Stomach (tissue), 19 donors: ENCODE measurements at places on chromosomes 13 and 19. TPM values are rescaled to one million over a fixed set of nuclear protein-coding genes. Genes with fewer than 3 reads are reported as not detected.

DNA sequence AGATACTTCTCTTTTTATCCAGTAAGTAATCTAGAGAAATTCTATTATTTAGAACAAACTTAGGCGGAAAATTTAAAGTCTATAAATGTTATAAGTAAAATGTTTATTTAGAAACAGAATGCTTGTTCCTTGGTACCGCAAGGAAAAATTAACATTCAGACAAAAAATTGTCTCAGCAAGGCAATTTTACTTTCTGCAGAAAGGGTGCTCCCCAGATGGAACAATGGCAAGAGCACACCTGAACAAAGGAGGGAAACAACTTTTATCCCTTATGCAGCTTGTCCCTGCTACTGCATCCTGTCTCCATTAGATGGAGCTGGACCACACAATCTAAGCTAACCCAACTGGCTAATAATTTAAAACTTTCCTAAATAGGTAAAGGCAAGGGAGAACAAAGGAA lies 6.5 kb upstream of the ZNF708 start:
- DNase-seq, result no peak

GRCh38 chr19:46009530-46010510 lies 13.0 kb downstream of the PGLYRP1 start:
- peak; percentile 87 for DNase-seq

GRCh38 chr19:9796113-9796773 lies 22.6 kb downstream of the FBXL12 start:
- DNase-seq, result peak; percentile 95

GRCh38 chr19:32809754-32810153 lies 59.8 kb downstream of the SLC7A9 start:
- DNase-seq, result no peak

- DNase-seq, result peak; percentile 72
Measured at GRCh38 chr19:3034656-3035541, 5.8 kb upstream of the TLE2 start.

DNA sequence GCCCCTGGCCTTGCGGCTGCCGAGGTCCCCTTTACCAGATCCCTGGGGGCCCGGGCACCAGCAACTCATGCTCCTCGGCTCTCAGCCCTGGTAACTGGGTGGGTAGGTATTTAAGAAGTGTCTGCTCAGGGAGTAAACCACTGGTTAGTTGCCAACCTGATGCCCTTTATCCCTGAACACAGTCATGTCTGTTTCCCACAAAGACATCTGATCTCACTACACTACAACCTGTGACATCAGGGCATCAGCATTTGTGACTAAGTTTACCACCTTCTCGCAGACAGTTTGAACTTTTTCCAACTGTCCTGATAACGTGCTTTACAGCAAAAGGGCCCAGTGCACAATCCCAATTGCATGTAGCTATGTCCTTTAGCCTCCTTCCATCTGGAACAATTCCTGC lies 22.0 kb downstream of the GGACT start:
- DNase-seq, result no peak

DNA sequence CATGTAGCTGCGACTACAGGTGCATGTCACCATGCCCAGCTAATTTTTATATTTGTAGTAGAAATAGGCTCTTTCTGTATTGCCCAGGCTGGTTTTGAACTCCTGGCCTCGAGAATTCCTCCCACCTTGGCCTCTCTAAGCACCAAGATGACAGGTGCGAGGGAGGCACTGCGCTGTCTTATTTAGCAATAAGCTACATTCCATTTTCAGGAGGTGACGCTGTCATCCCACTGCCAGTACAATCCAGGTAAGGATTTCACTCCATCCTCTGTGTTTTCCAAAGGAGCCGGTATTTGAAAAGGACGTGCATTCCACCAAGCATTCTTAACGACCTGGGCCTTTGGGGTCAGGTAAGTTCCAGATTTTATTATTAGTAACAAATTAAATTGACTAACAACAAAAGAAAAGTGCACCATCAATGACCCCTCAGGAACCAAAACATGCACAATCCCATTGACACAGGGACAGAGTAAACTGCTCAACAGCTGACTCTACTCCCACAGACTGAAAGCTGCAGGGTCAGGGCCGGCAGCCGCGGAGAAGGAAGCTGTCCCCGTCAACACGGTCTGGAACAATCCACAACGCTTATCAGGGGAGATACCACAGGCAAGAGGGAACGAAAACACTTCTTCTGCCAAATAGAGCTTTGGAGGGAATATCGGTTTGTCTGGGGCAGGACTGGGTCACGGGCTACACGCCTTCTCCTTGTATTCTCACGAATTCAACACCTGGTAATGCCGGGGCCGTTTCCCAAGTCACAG lies 82.8 kb downstream of the INSR start:
- peak; percentile 78 for DNase-seq

DNA sequence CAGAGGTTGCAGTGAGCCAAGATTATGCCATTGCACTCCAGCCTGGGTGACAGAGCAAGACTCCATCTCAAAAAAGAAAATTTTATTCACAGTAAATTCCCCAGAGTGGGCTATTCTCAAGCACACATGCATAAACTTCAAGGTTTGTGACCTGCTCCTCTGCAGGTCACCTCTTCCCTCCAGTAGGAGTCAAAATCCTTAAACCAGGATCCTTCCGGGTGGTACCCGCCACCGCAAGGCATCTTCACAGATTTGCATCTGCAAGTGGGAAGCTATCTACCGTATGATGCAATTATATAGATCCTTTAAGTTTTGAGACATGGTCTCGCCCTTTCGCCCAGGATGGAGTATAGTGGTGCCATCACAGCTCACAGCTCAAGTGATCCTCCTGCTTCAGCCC lies 3.0 kb upstream of the ECH1 start:
- no peak for DNase-seq

GRCh38 chr13:28624707-28625432 lies 34.1 kb upstream of the POMP start:
- DNase-seq, result no peak

- no peak for DNase-seq
Measured at GRCh38 chr13:36151591-36151990, 20.4 kb upstream of the DCLK1 start.

DNA sequence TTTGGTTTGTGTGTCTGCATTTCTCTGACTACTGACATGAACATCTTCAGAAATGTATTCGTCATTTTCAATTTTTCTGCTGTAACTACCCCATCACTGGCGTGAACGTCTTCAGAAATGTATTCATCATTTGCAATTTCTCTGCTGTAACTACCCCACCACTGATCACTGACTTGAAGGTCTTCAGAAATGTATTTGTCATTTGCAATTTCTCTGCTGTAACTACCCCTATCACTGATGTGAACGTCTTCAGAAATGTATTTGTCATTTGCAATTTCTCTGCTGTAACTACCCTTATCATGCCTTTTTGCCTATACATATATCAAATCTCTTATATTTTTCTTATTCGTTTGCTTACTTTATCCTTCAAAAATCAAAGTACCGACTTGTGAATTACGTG lies 274.0 kb downstream of the EFNB2 start:
- DNase-seq, result no peak

- DNase-seq, result no peak
Measured at GRCh38 chr13:77523834-77524728, 11.4 kb upstream of the SCEL start.

DNA sequence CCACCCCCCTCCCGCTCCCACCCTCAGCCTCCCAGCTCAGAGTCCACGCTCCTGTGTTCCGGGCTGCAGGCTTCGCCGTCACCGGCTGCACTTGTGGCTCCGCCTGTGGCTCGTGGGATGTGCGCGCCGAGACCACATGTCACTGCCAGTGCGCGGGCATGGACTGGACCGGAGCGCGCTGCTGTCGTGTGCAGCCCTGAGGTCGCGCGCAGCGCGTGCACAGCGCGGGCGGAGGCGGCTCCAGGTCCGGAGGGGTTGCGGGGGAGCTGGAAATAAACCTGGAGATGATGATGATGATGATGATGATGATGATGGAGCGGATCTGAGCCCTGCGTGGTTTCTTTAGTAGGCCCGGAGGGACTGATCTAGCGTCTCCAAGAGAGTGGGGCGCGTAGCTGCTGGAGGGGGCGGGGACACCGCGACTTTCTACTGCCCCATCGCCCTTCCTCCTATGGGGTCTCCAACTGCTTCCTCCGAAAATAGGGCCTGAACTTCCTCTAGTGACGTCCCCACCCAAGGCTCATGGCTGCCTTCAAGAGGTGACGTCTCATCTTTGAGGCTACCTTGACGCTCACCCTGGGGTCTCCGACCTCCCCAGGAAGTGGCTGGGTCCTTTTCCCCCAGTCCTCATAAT lies 1.4 kb downstream of the RETN start:
- no peak for DNase-seq

- no peak for DNase-seq
Measured at GRCh38 chr13:30404207-30404606, 18.1 kb upstream of the UBE2L5 start.

DNA sequence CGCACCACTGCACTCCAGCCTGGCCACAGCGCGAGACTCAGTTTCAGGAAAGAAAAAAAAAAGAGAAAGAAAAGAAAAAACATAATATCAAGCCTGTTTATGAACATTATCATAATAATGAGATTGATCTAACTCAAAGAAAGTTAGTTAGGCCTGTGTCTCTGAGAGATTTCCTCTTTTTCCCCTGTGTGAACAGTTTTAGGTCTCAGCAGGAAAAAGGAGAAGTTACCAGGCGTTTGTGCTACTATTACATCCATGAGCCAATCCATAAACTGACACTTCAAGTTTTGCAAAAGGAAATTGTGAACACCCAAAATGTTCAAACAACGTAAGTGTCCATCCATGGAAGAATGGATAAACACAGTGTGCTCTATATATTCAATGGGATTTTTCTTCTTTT lies 3.8 kb downstream of the TARM1 start:
- DNase-seq, result no peak

DNA sequence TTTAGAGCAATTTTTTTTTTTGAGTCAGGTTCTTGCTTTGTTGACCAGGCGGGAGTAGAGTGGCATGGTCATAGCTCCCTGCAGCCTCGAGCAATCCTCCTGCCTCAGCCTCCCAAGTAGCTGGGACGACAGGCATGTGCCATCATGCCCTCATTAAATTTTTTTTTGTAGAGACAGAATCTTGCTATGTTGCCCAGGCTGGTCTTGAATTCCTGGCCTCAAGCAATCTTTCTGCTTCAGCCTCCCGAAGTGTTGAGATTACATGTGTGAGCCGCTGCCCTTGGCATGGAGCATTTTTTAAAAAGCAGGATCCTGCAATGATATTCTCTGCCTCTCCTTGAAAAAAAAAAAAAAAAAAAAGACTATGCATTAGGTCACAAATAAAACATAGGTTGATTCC lies 5.9 kb downstream of the GPR32 start:
- no peak for DNase-seq

DNA sequence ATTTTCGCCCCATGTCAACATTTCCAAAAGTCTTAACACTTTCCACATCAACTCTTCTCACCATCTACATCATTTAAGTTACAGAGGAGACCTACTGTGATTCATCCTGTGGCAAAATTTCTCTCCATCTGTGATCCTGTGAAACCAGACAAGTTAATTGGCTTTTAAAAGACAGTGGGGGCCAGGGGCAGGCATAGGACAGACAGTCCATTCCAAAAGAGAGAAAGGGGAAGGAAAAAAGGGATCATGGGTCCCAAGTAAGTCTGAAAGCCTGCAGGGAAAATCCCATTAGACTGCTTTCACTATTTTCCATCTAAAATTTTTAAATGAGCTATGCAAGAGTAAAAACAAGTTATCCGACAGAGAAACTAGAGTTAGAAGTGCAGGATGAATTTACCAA lies 121.0 kb downstream of the MRPL57 start:
- peak; percentile 17 for DNase-seq

GRCh38 chr19:38736036-38736412 lies 8.2 kb downstream of the CAPN12 start:
- DNase-seq, result peak; percentile 64

DNA sequence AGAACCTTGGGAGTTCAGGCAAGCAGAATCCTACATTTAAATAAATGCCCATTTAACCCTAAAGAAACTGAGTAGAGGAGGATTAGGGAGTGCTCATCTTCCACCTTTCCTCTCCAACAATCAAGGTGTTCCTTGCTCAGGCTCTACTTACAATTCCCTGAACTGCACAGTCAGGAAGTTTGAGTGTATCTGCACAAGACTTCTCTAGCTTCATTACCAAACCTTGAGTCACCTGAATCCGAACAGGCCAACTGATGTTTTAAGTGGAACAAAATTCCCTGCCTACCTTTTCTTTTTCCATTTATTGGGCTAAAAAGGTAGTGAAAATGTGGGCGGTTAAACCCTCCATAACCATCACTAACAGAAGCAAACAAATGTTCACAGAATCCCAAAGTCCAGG lies 78.3 kb downstream of the FOXO1 start:
- no peak for DNase-seq

- DNase-seq, result peak; percentile 85
Measured at GRCh38 chr19:3708207-3708931, at the start of gene TJP3. TJP3 (plus strand) TSS chr19:3708384; CDS start chr19:3728433, 20,049 bp downstream.

DNA sequence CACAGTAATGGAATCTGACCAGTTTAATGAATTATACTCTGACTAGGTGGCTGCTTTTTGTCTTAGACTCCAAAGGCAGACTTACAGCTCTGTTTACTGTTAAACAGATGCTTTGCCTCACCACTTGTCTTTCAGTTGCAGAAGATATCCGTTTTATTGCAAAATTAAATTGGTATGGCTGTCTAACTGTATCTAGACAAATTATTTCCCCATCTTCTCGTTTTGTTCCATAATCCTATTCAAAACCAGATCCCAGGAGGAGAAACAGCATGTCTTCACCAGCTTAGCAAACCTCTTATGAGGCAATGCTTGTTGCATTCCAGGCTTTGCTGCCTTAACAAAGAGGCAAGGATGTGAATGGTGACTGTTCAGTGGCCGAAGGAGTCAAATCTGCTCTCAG lies 215.6 kb downstream of the TDRD3 start:
- peak; percentile 18 for DNase-seq

DNA sequence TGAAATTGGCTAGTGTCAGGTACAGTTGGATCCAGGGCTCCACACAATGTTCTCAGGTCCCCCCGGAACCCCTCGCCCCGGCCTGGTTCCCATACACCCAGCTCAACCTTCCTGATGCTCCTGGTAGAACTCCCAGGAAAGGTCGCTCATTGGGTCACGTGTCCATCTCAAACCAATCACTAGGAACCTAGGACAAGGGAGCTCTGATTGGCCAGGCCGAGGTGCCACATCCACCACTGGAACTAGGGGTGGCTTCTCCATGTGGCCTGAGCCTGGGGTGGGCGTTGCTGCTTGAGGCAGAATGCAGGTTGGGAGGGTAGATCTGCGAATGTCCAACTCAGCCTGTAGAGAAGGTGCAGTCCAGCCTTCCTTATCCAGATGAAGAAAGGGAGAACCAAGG lies 6.9 kb upstream of the MEF2B start:
- DNase-seq, result no peak

GRCh38 chr19:34135821-34136611 lies 36.3 kb upstream of the LSM14A start:
- DNase-seq, result no peak

Gene IL12RB1
- total RNA-seq, result not detected

Gene ZNF112
- total RNA-seq, result 12.3 TPM

Gene GSX1
- not detected for total RNA-seq

Gene CCDC122
- total RNA-seq, result 44.6 TPM

Gene WTIP
- 12.9 TPM for total RNA-seq

Gene CILP2
- total RNA-seq, result not detected

Gene KLK13
- total RNA-seq, result not detected

Gene ZNF506
- 93.7 TPM for total RNA-seq

Gene SUPT5H
- 127 TPM for total RNA-seq

Gene PPP2R1A
- total RNA-seq, result 192 TPM

Gene CYP2F1
- not detected for total RNA-seq

Gene ERF
- total RNA-seq, result 40.6 TPM

Gene PSG7
- total RNA-seq, result not detected

Gene NLRP11
- not detected for total RNA-seq

Gene SSBP4
- total RNA-seq, result 22.8 TPM

Gene CAPN12
- total RNA-seq, result 6.4 TPM

Gene AP3D1
- total RNA-seq, result 340 TPM

Gene VSTM1
- not detected for total RNA-seq

Gene ZNF709
- total RNA-seq, result 8.3 TPM

Gene LHB
- not detected for total RNA-seq

Gene KMT2B
- total RNA-seq, result 24.9 TPM

Gene KLK12
- not detected for total RNA-seq
